ENCODE measurements at places on chromosomes 4 and X. TPM values are rescaled to one million over a fixed set of nuclear protein-coding genes. Genes with fewer than 3 reads are reported as not detected.

DNA sequence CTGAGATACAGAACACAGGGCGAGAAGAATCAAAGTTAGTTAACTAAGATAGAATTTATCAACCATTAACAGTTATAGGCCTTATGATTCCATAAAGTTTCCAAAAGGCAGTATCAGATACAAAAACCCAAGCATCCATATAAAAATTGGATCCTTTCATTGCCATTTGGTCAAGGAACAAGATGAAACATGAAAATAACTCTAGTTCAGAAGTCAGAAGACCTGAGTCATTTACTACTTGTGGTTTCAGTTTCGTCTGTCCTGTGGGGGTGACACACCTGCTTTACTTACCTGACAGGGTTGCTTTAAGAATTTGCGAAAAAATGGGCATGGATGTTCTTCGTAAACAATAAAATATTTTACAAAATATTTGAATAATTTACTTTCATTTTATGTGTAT lies 130.8 kb downstream of the ANAPC10 start:
- no peaks in the 10 kb centered on the region for H3K4me1 ChIP-seq
- H3K4me3 ChIP-seq = no peak overlapping the region
- H3K27ac ChIP-seq = no peak overlapping the region

GRCh38 chrX:96861218-96861617 lies 22.5 kb upstream of the RPA4 start:
- no peak overlapping the region for H3K27ac ChIP-seq
- no peak overlapping the region for H3K4me3 ChIP-seq
- H3K36me3 ChIP-seq = no peaks in the 10 kb centered on the region
- no peaks in the 10 kb centered on the region for H3K4me1 ChIP-seq
- H3K27me3 ChIP-seq = no peaks in the 10 kb centered on the region

GRCh38 chr4:181017038-181017437 lies 1226.2 kb upstream of the TENM3 start:
- no peak overlapping the region for H3K4me3 ChIP-seq
- no peak for DNase-seq
- no peaks in the 10 kb centered on the region for H3K27me3 ChIP-seq

TNIP3 gene
- total RNA-seq = 21.9 TPM

GYPE gene
- total RNA-seq = 0.16 TPM

CTBP1 gene
- total RNA-seq = 206 TPM

TDO2 gene
- total RNA-seq = not detected

Measured in activated T-helper 1 cell treated with anti-CD3 and anti-CD28 coated beads, Interleukin-12 subunit alpha, Interleukin-12 subunit beta, Interleukin-2, Interleukin-4 antibody, amounts not matched to agents 30 ng/mL and 10 ng/mL and 1 ng/mL, durations not matched to agents 14 hours and 24 hours and 36 hours (primary cell).